ENCODE measurements at places on chromosomes 2 and 18.

GRCh38 chr2:9288681-9289338 is 82.2 kb downstream of the ASAP2 start:
- DNase-seq: no peak

DNA sequence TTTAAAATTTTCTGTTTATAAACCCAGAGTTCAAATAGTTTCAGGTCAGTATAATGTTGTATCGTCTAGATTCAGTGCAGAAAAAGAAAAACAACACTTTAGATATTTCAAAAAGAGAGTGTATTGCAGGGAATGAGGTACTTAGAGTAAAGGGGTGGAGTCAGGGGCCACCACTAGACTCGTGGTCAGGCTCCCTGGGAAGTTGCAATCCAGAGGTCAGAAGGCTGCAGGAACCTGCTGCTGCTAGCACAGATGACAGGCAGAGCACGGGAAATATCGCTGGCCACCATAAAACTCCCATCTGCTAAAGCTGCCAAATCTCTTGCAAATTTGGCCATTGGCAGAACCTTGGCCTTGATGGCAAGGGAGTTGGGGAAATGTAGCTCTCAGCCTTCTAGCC is 64.6 kb downstream of the THNSL2 start:
- no peak for DNase-seq

GRCh38 chr2:190486037-190486623 is 48.4 kb downstream of the NEMP2 start:
- DNase-seq: no peak

DNA sequence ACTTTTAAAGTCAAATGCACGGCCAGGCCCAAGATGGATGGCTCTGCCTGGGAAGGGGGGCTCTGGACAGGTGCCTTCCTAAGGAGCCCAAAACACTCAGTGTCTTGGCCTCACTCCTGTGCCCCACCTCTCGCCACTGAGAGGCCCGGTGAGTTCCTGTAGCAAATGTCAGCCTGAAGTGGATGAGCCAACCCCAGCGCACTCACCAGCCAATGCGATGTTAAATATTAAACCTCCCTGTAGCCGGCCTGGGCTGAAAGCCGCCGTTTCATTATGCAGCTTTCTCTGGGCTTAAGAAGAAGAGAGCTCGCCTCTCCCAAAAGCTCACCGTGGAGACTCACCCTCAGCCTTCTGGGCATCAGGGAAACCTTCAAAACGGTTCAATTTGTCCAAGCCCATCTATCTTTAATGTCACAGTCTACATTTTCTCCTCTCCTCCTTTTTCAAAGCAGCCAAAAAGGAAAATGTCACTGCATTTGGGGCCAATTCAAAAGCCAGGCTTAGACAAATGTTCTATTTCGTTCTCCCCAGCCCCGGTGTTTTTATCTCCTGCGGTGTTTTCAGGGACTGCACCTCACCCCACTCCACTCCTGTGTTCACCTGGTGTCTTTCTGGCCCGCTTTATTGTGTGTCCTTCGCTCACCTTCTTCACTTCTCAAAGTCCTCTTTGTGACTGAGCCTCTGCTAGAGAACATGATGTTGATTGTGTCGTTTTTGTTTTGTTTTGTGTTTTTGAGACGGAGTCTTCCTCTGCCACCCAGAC is 124.0 kb downstream of the NRP2 start:
- DNase-seq: no peak

- DNase-seq: no peak
Measured at GRCh38 chr2:64313398-64313723, 140.6 kb upstream of the LGALSL start.

DNA sequence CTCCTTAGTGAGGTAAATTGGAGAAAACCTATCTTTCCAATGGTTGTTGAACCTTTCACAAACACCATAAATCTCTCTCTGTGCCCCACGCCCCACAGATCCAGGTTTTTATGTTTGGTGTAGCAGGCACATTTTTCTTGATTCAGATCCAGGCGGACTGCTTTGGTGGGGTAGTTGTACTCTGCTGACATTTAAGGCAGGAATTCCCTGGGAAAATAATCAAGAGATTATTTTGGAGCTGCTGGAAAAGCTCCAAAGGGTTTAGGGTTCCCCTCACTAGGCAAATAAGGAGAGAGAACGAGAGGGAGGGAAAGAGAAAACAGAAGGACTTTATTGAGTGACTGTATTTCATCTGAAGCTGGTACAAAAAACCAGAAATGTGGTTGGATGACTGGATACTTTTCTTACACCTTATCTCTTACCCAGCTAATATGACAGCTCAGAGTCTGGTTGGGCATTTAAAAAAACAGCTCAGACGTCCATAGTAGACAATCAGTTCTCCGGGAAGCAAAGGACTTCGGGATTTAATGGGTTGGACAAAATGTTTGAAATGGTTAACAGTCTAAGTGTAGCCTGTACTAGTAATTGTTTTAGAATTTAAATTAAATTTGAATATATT is 3.6 kb upstream of the AQP4 start:
- no peak for DNase-seq

GRCh38 chr2:3466966-3467365 is 52.4 kb downstream of the ADI1 start:
- no peak for DNase-seq

GRCh38 chr2:185782223-185782769 is 43.7 kb downstream of the FSIP2 start:
- DNase-seq: no peak

DNA sequence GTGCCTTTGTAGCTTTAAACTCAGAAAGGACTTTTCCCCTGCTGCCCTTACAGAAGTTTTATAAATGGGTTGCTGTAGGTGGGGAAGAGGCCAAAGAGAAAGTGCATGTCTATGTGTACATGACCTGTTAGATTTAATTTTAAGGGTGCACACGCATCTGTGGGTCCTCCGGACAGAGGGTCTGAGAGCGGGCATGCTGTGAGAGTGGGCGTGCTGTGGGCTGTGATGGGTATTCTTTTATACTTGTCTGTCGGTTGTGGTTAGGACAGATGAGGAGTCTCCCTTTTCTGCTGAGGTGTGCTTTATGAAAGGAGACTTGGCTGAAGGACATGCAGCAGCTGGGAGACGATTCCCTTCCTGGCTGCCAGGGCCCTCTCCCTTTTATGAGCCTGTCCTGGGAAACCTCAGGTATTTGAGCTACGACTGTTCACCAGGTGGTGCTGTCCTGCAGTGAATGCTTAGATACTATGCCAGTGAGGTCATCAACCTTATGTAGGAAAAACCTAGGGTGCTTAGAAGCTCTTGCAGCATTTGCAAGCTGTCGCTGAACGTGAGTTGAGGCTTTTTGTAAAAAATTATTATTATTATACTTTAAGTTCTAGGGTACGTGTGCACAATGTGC is 67.5 kb downstream of the TANC1 start:
- no peak for DNase-seq

- DNase-seq: no peak
Measured at GRCh38 chr18:24019641-24020331, 5.2 kb downstream of the TTC39C start.

DNA sequence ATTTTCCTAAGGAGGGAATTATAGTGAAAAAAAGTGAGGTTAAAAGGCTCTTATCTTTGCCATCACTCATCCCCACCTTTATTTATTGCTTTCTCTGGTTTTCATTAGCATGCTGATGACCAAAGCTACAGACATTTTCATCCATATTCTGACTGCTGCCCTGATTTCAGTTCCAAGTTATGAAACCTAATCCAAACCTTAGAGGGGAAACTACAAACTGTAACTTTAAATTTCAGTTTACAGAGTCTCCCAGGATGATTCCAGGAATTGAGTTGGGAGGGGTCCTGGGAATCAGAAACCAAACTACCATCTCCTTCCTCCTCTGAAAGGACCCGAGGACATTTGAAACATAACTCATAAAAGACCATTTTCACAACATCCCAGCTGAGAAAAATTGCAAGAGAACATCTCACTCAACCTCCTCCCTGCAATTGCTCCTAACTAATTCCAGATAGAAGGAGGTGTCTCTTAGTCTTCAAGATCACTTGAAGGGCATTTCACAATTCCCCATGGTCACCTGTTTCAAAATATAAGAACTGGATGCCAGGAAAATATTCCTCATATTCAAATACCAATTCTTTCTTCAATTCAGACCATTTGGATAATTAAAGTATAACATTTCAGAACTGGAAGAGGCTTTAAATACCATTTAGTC is 520.6 kb downstream of the TNS1 start:
- DNase-seq: no peak

DNA sequence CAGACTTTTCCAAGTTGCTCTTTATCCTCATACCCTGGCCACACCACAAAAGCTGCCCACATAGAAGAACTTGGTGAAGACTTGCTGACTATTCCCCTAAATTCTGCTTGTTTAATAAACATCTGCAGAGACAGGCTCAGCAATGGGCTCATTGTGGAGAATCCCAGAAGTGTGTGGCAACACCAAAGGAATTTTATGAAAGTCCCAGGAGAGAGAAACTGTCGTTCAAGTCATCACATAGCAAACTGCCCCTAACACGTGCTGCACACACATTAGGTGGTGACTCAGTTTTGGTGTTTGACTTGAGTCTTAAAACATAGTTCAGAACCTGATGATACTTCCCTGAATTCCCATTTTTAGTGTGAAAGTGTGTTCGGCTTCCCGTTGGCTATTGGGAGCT is 38.6 kb downstream of the CYP1B1 start:
- no peak for DNase-seq

- DNase-seq: no peak
Measured at GRCh38 chr2:110979471-110980338, 141.0 kb upstream of the BCL2L11 start.

- DNase-seq: no peak
Measured at GRCh38 chr2:128347701-128348539, 29.3 kb upstream of the HS6ST1 start.

DNA sequence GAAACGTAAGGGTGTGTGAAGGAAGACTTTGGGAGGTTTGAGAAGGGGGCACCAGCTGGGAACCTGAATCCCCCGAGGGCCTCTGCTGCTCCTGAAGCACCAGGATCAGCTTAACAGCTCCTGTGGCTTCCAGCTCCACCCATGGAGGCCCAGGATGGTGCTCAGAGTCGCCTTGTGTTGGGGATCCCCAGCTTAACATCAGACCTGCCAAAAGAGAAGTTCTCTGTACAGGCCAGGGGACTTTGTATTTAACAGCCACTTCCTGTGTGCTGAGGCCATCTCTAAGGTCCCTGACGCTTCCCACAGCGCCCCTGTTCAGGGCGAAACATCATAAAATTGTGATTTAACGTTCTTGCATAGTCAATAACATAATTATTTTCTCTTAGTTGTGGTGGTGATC is 77.5 kb downstream of the NCK2 start:
- no peak for DNase-seq

- no peak for DNase-seq
Measured at GRCh38 chr2:126981476-126981875, 82.8 kb downstream of the TEX51 start.

GRCh38 chr18:45111502-45111848 is 430.8 kb downstream of the SETBP1 start:
- DNase-seq: no peak

DNA sequence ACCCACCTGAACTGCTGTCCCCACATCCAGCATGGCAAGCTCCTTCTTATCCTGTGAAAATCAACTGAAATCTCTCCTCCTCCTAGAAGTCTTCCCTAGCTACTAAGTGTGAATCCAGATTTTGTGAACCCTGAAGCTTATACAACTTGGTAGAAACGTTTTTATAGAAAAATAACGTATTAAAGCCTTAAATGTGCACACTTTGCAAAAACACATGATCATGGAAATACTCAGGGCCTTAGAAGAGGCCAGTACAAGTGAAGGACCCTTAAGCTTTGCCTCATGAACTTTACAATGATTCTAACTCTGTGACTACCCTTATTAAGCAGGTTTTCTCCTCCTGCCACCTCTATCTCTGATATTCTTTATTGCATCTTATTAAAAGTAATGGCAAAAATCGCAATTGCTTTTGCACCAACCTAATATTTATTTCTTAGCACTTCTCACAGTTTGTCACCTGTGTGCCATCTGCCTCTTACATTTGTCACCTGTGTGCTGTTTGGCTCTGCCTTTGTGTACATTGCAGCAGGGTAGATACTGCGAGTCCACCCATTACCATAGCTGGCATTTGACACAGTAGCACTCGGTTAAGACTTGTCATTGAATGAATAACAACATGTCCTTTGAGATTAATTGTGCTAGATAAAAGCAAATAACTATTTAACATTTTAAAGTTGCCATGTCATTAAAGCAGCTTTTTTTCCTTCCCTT is 42.2 kb downstream of the FRZB start:
- DNase-seq: no peak

- peak; percentile 19 for DNase-seq
Measured at GRCh38 chr18:13800505-13801259, 23.3 kb upstream of the MC5R start.

GRCh38 chr2:20620696-20621365 is 30.1 kb downstream of the HS1BP3 start:
- no peak for DNase-seq

- DNase-seq: no peak
Measured at GRCh38 chr2:200357845-200358244, 51.4 kb downstream of the SPATS2L start.

DNA sequence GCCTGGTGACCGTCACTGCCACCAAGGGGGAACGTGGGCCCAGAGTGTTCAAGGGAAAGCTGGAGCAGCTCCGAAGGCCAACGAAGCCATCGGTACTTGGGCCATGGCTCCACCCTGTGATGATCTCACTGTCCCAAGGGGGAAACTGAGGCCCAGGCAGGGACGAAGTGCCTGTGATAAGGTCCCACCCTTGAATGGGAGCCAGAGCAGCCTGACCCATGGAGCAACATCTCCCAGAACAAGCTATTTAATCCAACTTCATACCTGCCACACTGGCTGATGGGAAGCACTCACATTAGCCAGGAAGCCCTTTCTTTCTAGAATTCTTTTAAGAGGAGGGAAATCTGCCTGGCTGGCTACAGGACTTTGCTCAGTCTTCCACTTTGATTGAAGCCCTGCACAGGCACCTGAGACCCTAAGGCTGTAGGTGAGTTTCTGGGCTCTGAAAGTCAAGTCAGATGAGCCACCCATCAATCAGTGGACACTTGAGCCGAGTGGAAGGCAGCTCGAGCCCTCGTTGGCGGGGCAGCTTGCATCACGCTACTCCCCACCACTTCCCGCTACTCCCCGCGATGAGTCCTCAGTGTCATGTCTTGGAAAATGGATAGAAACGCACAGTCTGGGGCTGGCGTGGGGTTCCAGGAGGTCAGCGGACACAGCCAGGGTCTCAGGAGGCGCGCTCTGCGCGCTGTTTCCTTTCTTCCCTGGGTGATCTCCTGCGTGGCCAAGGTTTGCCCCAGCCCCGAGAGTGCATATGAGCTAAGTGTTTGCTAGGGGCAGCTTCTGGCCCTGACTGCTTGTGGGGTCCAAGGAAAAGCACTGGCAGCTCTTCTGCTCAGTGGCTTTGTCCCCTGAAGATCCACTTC is 2.5 kb upstream of the HS6ST1 start:
- DNase-seq: no peak

- DNase-seq: no peak
Measured at GRCh38 chr18:43049021-43049420, 66.5 kb downstream of the RIT2 start.

DNA sequence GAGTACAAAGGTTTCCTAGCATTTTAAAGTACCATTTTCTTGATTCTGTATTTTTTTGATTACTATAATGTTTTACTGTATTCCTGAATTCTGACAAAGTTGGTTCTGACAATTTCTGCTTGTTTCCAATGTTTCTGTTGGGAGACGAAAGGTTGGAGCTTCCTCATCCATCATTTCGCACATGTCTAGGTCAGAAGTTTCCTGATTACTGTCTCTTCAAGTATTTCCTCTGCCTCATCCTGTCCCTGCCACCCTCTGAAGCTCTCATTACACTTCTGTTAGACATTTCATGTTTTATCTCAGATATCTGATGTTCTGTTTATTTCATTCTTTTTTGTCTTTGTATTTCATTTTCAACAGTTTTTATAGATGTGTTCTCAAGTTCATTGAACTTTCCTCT is 895.8 kb downstream of the TSN start:
- no peak for DNase-seq

All from stimulated activated CD4-positive, alpha-beta T cell treated with anti-CD3 and anti-CD28 coated beads, TNF-alpha, amount 100 ng/mL, for 4 hours (primary cell).